IMR-90 (cell line): ENCODE measurements at places on chromosomes 5 and 9.
A peak's percentile ranks its signal among the peaks of the same experiment; 100 is the strongest.

DNA sequence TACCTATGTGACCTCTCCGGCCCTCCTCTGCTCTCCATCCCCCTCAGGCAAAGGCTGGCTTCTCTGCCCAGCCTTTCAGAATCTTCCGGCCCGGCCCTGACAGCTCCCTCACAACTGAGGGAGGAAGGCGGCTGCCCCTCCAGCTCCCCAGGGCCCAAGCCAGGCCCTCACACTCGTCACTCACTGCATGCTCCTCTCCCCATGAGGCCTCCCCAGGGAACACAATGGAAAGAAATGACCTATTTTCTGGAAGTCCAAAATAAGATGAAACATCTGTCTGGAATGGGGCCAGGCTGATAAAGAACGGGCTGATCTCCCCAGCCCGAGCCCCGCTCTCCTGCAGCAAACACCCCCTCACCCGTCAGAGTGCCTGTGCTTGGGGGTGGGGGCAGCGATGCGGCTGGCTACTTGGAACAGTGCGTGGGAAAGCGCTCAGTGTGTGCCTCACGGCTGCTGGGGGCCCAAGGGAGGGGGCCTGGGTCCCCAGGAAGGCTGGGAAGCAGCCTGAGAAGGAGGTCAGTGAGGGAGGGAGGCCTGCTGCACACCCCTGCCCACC, 11.3 kb downstream of the PDGFRB start:
- peak; percentile 86 for DNase-seq

DNA sequence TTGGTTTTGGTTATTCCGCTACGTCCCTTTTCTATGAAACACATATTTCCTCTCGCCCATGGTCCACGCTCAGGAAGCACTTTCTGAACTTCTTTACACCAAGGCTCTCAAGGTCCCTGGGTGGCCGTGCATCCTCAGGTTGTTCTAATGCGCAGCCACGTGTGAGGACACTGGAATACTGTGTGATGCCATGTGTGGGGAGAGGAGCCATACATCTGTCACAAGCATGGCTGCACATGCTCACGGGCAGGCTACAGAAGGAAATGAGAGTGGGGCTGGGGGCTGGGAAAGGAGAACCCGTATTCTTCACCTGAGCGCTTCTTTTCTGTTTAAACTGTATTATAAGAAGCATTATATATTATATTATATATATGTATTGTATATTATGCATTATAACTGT, 36.7 kb downstream of the PRRT1B start:
- no peak for DNase-seq

DNA sequence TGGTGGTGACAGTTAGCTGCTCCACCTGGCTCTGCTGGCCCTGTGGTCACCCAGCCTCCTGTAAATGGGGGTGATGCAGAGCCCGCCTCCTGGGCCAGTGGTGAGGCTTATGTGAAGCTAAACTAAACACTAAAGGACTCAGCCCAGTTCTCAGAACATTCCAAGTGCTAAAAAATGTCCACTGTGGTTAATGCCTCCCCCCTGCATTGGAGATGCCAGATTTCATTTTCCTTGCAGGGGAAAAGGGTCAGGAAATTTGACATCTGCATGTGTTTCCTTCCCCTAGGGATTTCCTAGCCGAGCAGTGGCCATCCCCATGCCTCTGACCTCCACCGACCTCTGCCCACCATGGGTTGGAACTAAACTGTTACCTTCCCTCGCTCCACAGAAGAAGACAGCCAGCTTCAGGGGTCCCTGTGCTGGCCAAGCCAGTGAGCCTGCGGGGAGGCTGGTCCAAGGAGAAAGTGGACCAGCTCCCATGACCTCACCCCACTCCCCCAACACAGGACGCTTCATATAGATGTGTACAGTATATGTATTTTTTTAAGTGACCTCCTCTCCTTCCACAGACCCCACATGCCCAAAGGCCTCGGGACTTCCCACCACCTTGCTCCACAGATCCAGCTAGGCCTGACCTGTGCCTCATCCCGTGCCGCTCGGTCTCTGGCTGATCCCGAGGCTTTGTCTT, 13.0 kb downstream of the CD74 start:
- DNase-seq = peak; percentile 58

DNA sequence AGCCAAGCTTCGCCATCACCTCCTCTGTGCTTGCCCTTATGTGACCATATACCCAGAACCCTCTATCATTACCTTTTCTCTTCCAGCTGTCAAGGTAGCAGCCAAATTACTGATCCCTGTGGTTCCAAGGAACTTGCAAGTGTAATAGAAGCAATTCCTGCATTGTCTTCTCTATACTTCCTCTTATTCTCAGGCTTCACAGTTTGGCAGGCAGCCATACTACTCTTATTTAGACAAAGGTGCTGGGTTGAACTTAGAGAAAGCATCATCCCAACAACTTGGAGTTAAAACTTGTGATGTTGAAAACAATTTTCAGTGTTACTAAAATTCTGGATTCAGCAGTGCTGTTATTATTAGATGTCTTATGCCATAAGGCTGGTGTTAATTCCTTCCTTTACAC, 93.2 kb downstream of the NLN start:
- no peak for DNase-seq

DNA sequence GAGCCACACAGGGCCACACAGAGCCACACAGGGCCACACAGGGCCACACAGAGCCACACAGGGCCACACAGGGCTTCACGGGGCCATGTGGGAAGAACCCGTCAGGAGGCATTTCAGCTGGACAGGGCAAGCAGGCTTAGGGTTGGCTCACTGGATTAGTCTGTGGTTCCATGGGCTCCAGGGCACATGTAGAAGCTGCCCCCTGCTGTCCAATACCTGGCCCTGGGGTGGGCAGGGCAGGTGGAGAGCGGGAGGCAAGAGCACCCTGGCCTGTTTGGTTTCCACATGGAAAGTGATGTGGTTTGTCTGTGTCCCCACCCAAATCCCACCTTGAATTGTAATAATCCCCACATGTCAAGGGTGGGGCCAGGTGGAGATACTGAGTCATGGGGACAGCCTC, 16.4 kb upstream of the LPCAT1 start:
- DNase-seq = no peak

GRCh38 chr5:16712178-16712577, 95.4 kb upstream of the RETREG1 start:
- no peak for DNase-seq
